Spleen (tissue), 13 donors: ENCODE measurements at places on chromosomes 16 and 17. TPM values are rescaled to one million over a fixed set of nuclear protein-coding genes. Genes with fewer than 3 reads are reported as not detected.

- H3K4me3 ChIP-seq, result no peak overlapping the region
- no peaks in the 10 kb centered on the region for H3K36me3 ChIP-seq
- no peak overlapping the region for H3K27ac ChIP-seq
- H3K4me1 ChIP-seq, result peaks cover 7% of the 10 kb centered on the region
- H3K27me3 ChIP-seq, result peaks cover 48% of the 10 kb centered on the region
- no peak for DNase-seq
Measured at GRCh38 chr16:56630134-56630533, 2.3 kb upstream of the MT1M start.

GRCh38 chr16:11692651-11693050 is 24.4 kb downstream of the SNN start:
- H3K4me3 ChIP-seq, result no peak overlapping the region
- H3K27ac ChIP-seq, result no peak overlapping the region
- H3K36me3 ChIP-seq, result no peaks in the 10 kb centered on the region
- no peak for DNase-seq
- no peaks in the 10 kb centered on the region for H3K27me3 ChIP-seq

DNA sequence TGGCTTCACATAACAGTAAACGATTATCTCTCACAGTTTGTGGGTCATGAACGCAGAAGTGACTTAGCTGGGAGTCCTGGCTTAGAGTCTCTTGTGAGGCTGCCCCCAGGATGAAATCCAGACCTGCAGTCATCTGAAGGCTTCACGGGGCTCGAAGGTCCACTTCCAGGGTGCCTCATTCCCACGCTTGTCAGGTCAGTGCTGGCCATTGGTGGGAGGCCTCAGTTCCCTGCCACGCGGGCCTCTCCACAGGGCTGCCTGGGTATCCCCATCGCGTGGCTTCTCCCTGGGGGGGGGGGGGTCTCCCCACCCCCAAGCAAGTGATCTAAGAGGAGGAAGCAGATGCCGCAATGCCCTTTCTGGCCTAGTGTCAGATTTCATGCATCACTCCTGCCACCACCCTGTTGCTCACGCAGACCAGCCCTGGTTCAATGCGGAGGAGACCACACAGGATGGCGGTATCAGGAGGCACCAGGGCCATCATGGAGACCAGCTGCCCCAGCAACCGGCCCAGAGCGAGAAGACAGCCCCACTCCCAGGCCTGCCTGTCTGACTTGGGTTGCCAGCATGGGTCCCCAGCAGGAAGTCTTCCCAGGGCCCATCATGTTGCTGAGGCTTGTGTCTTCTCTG is 77.3 kb upstream of the CDH5 start:
- H3K4me3 ChIP-seq, result no peak overlapping the region
- no peaks in the 10 kb centered on the region for H3K27me3 ChIP-seq
- no peaks in the 10 kb centered on the region for H3K4me1 ChIP-seq
- no peaks in the 10 kb centered on the region for H3K36me3 ChIP-seq

- peak; percentile 94 for DNase-seq
- H3K4me1 ChIP-seq, result peaks cover 21% of the 10 kb centered on the region
- H3K27ac ChIP-seq, result peak overlapping the region; percentile 52
- no peaks in the 10 kb centered on the region for H3K36me3 ChIP-seq
- H3K27me3 ChIP-seq, result no peaks in the 10 kb centered on the region
- H3K4me3 ChIP-seq, result peak overlapping the region; percentile 50
Measured at GRCh38 chr17:36722121-36722902, 120.9 kb downstream of the MRM1 start.

DNA sequence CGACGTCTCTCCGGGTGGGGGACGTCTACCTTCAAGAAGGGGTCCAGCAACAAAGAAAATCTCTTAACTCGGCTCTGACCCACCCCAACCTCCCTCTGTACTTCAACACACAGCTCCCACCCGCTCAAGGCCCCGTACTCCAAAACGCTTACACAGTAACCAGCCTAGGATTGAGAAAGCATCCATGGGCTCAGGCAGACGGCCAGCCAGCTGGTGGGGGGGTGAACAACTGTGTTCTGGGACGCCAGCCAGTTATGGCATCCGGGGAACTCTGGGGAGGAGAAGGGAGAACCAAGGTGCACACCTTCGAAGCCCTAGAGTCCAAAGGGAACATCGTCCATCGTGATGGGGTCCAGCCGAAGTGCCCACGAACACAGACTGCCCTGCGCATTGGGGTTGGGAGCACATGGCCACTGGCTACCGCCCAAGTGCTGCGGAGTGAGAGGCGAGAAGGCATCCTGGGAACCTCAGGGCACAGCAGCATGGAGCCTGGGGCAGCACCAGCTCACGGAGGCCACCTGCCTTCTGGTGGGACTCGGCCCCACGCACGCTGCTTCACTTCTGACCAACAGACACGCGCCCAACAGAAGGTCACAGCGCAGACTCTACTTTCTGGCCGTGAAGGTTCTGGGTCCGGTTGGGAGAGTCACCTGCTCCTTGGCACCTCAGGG is 14.3 kb downstream of the SLC16A3 start:
- H3K4me3 ChIP-seq, result no peak overlapping the region
- H3K27me3 ChIP-seq, result no peaks in the 10 kb centered on the region
- peaks cover 97% of the 10 kb centered on the region for H3K4me1 ChIP-seq
- H3K27ac ChIP-seq, result peak overlapping the region; percentile 75
- H3K36me3 ChIP-seq, result peaks cover 54% of the 10 kb centered on the region

DNA sequence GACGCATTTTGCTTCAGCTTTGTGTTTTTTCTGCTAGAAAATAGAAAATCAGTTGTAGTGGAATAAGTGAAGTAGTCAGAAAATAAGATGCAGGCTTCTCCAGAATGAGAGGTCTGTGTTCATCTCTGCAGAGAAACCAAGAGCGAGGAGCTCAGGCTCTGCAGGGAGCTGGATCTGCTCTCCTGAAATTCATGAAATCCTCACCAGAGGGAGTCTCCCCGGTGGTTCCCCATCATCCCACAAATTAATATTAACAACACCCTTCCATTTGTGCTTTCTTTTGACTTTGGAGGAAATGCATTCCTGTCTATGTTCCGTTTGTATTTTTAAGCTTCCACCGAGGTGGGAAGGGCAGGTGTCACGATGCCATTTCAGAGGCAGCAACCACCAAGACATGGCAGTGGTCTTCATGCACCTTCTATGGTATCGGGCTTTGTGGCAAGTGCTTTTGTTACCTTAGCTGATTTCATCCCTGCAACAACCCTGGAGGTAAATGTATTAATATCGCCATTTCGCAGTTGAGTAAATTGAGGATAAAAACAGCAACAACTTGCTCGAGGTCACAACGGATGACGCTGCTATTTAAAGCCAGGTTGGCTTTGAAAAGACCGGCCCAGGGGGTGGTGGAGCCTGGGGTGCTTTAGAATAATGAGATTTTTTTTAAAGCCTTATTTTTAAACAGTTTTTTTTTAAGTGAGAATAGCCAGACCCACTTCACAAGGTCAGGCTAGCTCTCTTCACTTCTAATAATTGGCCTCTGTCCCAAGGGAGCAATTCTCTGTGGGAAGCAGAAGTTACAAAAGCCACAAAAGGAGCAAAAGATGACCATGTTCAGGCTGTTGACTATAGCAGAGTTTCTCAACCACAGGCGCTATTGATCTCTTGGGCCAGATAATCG is 367.6 kb upstream of the ERCC4 start:
- no peaks in the 10 kb centered on the region for H3K36me3 ChIP-seq
- no peaks in the 10 kb centered on the region for H3K27me3 ChIP-seq
- no peaks in the 10 kb centered on the region for H3K4me1 ChIP-seq
- H3K27ac ChIP-seq, result no peak overlapping the region
- DNase-seq, result no peak

The EVI2B gene
- polyA plus RNA-seq, result 109 TPM

The ACSM2A gene
- polyA plus RNA-seq, result not detected

The NOG gene
- polyA plus RNA-seq, result 0.04 TPM
